SJSA1 (cell line): ENCODE measurements at places on chromosomes 1 and 21. TPM values are rescaled to one million over a fixed set of nuclear protein-coding genes. Genes with fewer than 3 reads are reported as not detected.
A peak's percentile ranks its signal among the peaks of the same experiment; 100 is the strongest.

DNA sequence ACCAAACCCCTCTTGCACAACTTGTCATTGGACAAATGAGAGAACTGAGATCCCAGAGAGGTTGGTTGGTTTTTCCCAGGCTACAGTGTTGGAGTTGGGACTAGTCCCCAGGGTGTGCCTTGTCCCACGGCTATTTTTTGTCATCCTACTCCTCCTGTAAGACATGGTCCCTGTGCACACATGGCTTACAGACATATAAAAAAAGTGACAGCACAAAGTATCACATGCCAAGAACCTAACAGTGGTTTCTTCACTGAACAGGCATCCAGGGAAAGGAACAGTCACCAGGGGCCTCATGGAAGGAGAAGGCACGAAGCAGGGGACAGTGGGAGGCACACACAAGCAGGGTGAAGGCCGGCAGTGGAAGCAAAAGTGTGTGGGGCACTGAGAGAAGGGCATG is 36.5 kb downstream of the SERBP1 start:
- DNase-seq = no peak

Gene RGS13
- total RNA-seq = not detected in 2 replicates

DNA sequence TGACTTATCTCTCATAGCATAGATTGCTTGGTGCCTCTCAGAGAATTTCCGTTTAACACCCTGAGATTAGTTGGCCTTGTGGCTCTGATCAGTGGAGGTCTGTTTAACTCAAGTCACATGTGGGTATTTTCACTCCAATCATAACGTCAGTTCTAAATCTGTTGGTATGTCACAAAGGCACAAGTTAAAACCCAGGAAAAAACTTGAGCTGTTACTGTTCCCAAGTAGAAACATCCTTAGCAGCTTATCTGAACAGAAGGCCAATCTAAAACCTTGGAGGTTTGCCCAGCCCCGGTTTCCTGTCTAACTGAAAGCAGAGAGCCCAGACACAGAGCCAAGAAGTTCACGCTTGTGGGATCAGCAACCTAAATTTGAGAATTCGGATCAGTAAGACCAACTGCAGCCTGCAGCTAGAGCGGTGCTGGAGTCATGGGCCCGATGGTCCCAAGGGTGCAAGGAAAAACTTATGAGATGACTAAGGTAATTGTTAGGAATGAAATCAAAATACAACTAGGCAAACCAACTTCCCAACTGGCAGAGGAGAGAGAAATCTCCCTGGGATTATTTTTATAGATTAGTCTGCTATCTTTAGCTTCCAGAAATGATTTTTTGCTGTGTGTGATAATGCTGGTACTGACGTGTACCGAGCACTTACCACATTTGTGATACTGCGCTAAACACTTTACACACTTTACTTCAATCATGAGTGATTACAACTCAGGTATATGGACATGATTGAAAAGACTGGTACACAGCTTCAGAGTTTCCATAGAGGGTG is 90.2 kb upstream of the C1orf21 start:
- peak; percentile 46 for DNase-seq

Gene OR2T29
- total RNA-seq = not detected in 2 replicates

- no peak for DNase-seq
Observed at GRCh38 chr1:183238071-183238470, 52.0 kb downstream of the LAMC2 start.

GRCh38 chr1:82515650-82516049 is 714.9 kb downstream of the ADGRL2 start:
- no peak for DNase-seq

DNA sequence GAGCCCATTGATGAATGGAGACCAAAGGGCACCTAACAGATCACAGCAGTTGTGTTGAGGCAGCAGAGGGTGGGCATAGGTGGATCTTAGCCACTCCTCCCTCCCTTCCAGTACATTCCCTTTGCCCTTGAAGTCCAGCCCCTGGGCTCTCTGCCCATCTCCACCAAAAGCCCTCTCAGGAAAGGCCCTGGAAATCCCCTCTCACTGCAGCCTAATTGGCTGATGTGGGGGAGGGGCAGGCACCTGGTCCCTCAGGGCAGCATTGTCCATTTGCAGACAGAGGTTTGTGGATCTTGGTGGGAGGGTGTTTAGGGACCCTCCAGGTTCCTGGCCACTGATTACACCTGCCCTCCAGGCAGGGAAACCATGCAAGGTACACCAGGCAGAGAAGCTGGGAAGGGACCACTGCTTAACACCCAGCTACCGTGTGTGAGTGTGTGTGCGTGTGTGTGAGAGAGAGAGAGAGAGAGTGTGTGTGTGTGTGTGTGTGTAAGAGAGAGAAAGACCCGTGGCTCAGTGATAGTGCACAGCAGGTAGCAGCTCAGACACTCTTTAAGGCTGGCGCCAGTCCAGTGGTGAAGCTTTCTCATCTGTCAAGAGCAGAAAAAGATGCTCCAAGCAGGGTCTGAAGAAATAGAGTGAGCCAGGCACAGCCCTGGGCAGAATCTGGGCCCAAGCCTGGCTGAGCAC is 71.1 kb downstream of the MATN1 start:
- no peak for DNase-seq

GRCh38 chr21:38838598-38839327 is 33.0 kb downstream of the ETS2 start:
- peak; percentile 42 for DNase-seq

DNA sequence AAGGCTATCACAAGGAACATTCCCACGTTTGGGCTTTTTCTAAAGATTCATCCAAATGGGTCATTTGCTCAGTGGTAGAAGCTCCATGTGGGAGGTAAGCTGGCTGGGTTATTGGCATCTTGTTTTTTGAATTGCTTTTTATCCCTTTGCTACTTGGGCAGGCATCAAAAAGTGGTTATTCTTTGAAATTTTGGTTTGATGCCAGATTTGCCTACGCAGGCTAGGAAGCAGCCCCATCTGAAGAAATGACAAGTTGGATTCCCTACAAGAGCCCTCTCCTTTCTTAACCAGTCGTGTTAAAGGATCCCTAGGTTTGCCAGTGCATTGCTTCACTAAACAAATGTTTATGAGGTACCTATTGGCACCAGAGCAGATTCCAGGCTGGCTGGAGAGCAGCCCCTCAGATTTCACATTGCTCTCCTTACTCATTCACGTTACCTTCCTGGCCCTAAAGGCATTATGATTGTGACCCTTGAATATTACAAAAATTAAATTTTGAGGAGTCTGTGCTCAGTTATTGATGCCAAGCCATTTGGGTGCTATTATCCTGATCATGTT is 38.8 kb downstream of the ARID1A start:
- no peak for DNase-seq

DNA sequence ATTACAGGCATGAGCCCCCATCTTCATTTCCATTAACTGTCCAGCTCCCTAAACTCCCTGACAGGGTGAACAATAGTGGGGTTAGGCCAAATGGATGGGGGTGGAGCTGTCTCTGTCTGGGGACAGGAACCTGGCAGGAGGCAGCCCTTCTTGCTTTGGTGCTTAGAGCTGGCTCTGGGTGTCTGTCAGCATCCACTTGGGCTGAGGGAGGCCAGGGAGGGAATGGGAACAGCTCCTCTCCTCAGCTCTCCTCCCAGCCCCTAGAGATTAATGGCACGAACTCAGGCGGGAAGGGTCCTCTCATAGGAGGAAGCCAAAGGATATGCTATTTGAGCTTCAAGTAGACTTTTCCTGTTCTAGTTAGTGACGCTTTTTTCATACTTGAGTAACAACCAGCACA is 11.1 kb upstream of the ETV3L start:
- no peak for DNase-seq

DNA sequence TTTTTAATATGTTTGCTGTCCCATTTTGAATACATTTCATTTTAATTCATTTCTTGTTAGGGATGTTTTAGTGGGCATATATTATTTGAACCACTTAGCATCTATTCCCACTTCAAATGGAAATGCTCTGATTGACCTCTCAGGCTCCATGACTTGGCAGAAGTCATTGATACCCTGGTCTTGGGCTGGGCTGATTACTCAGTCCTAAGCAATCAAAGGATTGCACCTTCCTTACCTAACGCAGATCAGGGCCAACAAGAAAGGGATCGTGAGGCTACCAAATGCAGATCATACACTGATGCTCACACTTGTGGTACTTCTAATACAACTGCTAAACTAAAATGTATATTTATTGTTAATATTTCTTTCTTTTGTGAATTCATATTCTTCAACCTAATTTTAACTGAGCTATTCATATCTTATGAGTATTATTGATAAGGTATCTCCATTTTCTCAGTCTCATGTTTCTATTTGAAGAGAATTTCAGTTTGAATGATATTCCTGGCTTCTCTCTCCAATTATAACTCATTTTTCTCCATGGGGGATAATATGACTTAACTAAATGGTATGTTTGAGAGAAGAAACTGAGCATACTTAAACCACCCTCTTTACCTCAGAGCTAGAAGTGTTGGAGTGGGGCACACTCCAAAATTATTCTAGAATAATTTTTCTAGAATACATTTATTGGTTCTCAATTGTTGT is 615.5 kb upstream of the ADAMTS5 start:
- DNase-seq = no peak

Gene ACTN2
- not detected in 2 replicates for total RNA-seq

Gene CREG1
- total RNA-seq = 46.2 and 54.7 TPM in 2 replicates

GRCh38 chr1:9369964-9370788 is 77.5 kb downstream of the SPSB1 start:
- no peak for DNase-seq

GRCh38 chr1:20318971-20319370 is 28.3 kb downstream of the VWA5B1 start:
- DNase-seq = no peak

Gene SUCO
- 24.1 and 26.1 TPM in 2 replicates for total RNA-seq

DNA sequence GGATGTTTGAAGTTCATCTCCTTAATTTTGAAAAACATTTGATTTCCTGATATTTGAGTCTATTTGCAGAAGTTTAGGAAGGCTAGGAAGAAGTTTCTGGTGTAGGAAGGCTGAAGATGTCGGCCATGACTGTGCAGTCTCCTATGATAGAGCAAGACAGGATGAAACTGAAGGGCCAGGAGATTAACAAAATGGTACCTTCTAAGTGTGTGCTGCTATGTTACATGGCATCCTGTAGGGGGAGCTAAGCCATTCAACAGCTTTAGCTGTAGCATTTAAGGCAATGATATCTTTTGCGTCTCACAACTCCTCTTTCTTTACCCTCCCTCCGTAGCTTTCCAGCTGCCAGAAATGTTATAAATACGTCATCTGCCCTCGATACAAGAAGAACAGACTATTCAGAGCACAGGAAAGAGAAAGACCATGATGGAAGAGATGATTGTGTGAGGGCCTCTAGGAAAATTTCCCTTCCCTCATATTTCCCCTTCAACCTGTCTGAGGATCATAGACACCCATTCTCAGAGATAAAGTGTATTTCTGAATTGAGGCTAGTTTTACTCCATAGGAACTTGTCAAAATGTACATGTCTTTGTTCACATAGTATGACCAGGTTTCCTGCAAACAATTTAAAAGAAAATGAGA is 61.1 kb downstream of the XCL1 start:
- no peak for DNase-seq

- no peak for DNase-seq
Observed at GRCh38 chr1:226832613-226833012, 37.8 kb upstream of the PSEN2 start.

GRCh38 chr1:108669679-108670078 is 8.8 kb upstream of the HENMT1 start:
- no peak for DNase-seq

DNA sequence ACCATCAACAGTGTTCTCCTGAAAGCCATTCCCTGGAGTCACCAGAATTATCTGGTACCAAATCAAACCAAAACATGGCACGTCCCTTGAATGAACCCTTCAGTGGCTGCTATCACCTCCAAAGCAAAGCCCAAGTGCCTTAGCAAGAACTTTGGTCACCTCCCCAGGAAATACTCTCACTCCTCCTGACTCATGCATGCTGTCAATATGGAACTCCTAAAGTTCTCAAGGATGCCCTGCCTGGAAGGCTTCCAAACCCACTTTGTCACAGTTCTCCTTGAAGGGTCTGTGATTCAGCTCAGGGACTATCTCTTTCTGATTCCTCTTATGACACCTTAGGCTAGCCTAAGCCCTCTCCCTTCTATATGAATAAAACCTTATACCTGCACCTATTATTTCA is 146.1 kb upstream of the RUNX1 start:
- no peak for DNase-seq

- no peak for DNase-seq
Observed at GRCh38 chr1:196181594-196181878, 426.7 kb downstream of the KCNT2 start.

DNA sequence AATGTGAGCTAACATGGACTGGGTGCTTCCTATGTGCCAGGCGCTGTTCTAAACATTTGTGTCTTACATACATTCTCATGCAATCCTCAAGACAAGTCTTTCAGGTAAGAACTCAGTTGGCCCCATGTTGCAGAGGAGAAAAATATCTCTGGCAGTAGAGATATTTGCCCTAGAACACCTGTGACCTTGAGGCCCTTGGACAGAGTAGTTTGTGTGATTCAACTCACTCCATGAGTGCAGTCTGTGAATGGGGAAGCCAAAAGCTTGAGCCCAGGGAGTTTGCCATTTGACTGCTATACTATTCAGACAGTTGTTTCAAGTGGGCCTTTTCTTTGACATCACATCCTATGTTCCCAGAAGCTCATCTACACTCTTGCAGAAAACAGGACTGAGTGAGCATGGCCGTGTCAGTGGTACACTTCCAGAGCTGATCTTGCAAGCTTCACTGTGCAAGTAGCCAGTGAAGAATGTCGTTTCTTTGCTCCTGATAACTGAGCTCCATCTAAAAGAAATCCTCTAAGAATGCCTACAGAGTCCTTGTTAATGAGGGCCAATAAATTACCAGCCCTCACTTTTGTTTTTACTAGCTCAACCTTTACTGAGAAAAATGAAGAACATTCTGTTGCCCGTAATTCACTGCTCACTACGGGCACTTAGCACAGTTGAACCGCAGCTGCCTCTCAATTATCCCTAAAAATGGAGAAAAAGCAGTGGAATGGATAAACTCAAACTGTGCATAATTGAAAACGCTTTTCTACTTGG is 98.7 kb upstream of the C8B start:
- DNase-seq = no peak

GRCh38 chr1:202966006-202966898 is 805 bp downstream of the CYB5R1 start:
- no peak for DNase-seq

DNA sequence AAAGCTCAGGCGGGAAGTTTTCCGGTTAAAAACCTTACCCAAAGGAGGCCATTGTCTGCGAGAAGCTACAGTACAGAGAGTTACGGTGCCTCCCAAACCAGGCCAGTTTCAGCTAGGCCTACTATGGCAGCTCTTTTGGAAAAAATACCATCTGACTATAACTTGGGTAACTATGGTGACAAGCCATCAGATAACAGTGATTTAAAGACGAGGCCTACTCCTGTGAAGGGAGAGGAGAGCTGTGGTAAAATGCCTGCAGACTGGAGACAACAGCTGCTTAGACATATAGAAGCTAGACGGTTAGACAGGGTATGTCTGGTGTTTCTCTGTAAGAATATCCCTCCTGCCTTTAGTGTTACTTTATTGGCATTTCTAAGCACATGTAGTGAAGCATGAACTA is 165.9 kb downstream of the LRRC40 start:
- no peak for DNase-seq

DNA sequence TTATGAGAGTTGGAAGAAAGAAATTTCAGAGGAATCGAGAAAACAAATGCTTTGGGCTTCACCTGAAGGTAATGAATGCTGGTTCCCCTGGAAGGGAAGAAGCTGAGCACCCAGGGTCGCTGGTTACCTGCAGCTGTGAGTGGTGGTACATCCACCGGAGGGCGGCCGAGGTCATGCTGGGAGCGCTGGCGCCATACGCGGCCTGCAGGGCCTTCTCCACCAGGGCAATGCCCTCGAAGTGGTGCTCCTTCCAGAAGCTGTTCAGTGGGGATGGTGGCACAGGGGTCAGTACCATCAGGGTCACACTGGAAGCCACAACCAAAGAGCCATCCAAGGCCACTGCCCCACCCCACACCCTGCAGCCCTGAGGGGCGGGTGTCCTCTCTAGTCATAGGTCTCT is 16.8 kb downstream of the MRTO4 start:
- DNase-seq = no peak
